Keratinocyte (primary cell): ENCODE measurements at places on chromosomes 1 and 21. TPM values are rescaled to one million over a fixed set of nuclear protein-coding genes. Genes with fewer than 3 reads are reported as not detected.

DNA sequence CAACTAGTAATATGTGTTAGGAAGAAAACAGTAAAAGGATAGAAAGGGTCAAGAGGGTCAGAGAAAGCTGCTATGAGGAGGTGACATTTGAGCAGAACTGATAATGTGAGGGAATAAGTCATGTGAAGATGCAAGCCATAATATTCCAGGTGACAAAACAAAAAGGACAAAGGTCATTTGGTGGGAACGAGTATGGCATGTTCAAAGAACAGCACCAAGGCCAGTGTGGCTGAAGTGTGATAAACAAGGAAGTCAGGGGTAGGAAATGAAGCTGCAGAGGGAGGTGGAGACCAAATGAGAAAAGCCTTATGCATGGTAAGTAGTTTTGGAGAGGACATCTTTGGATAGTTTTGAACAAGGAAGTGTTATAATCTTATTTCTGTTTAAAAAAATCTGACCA is 46.7 kb downstream of the LPGAT1 start:
- DNase-seq = no peak

PLEKHA6 gene
- 1.5 to 3.4 TPM (median 1.6 TPM) in 3 replicates for polyA plus RNA-seq

PPM1J gene
- polyA plus RNA-seq = 7.7 to 14.2 TPM (median 7.7 TPM) in 3 replicates

FNDC5 gene
- not detected in 3 replicates for polyA plus RNA-seq

- DNase-seq = no peak
These were observed 84.6 kb upstream of the B3GALT2 start for GRCh38 chr1:193270996-193271395.

DNA sequence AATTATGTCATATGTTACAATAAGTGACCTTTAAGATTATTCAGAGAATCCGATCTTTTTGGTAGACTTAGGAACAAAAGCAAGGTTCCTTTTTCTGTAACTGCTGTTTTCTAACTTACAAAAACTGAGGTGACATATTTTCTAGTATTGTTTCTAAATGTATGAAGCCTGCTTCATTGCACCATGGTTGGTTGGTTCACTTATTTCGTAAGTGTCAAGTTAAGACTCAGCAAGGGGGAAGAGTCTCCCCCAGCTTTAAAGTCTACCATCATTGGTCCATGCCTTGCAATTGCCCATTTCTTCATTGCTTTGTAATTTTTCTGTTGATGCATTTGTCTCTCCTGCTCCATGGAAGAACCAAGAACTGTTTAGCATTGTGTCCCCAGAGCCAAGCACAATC is 136.9 kb downstream of the DISC1 start:
- no peak for DNase-seq

GRCh38 chr1:41622859-41623732 is 138.6 kb upstream of the EDN2 start:
- DNase-seq = no peak

- no peak for DNase-seq
These were observed 46.8 kb upstream of the ZC3H11B start for GRCh38 chr1:219659684-219660083.

DNA sequence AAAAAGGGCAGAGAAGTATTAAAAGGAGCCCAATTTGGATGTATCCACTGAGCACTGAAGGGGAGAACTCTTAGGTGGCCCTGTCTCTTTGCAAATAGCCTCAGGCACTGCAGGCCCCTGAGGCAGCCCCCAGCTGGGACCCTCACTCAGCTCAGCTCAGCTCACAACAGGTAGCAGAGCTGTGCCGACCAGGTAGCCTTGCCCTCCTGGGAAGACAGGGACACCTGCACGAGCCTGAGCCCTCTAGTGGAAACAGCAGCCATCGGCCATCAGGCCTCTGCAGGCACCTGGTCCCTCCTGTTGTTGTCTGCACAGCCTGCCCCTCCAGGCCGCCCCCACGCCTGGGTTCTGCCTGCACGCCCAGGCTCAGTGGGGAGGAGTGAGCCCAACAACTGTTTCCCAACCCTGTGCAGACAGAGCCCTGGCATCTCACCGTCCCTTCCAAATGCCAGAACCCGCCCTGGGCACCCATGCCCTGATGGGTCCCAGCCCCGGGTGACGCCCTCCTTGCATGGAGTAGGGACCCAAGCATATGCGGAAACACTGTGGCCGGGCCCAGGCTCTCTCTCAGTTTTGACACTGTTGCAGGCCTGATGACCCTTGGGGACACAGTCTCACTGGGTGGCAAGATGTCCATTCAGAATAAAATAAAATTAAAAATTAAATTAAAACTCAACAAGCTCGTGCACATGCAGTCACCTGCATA is 60.0 kb upstream of the AJAP1 start:
- DNase-seq = no peak

DNA sequence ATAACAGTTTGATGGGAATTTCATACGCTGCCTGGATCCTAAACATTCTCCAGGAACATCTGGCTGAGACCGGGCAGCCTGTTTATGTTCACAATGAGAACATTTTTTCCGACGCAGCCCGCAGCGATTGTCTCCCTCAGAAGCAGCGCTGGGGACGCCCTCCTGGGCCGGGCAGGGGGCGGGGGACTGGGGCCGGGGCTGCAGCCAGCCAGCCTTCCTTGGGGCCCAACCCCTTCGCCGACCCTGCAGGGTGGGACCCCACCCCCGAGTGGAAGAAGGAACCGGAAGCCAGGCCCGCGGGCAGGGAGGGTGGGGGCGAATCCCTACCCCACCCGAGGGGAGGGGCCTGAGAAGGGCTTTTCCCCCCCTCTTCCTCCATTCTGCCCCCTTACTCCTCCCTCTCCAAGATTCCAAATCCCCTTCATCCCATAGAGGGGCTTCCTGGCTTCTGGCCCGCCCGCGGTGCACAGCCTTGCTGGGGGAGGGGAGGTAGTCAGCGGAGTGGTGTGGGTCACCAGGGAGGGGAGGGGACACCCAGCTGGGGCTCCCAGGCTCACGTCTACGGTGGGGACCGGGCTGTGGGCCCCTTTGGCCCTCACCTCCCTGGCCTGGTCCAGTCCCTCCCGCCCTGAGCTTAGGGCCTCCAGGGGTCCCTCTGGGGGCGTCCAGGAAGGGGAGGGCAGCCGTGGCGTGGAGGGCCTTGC is 60.6 kb downstream of the WNT9A start:
- DNase-seq = no peak

DNA sequence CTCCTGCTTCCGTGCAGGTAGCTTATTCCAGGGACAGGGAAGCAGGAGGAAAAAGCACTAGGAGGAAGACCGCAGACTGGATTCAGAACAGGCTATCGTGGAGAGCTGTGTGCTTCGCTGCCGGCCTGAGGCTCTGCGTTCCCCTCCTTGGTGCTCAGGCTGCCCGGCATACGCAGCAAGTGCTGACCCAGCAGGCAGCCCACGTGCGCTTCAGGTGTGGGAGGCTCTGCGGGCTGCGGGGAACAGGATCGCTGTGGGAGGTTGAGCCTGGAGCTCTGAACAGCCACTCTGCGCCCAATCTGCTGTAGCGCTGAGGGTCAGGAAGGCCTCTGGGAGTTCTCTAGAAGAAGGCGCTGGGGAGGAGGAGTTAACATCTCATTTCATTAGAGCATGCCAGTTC is 27.9 kb downstream of the DOP1B start:
- no peak for DNase-seq

DNA sequence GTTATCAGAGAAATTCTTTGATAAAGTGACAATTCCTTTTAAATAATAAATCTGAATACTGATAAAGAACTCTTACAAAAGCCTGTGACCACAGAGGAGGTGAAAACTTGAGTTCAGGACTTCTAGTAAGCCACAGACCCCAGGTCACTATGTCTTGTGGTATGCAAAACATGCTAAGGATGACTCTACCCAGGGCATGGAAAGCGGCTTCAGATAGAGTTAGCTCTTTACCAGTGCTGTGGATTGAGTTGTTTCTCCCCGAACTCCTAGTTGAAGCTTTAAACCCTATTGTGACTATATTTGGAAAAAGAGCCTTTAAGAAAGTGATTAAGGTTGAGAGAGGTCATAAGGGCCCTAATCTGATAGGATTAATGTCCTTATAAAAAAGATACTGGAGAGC is 42.3 kb downstream of the HLX start:
- no peak for DNase-seq

FYB2 gene
- not detected in 3 replicates for polyA plus RNA-seq

GRCh38 chr21:31558189-31558961 is 101.1 kb upstream of the SOD1 start:
- no peak for DNase-seq

DNA sequence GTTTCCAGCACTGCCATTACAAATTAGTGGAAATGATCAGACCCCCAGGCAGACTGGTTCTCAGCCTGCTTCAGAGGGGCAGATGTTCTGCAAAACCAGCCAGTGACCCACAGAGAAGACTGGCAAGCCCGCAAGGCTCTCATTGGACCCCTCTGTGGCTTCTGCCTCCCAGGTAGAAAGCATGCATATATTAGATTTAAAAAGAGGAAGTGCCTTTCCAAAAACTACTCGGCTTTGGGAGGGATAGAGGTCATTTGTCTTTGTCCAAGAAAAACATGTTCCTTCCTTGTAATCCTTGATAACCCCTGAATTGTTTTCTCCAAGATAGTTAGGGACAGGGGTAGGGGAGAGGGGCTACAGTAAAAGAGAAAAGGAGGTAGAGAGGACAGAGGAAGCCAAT is 11.8 kb downstream of the HIVEP3 start:
- no peak for DNase-seq

HES5 gene
- polyA plus RNA-seq = 0.33 to 0.44 TPM (median 0.37 TPM) in 3 replicates

GRCh38 chr1:167083871-167084270 is 6.3 kb downstream of the GPA33 start:
- no peak for DNase-seq

DNA sequence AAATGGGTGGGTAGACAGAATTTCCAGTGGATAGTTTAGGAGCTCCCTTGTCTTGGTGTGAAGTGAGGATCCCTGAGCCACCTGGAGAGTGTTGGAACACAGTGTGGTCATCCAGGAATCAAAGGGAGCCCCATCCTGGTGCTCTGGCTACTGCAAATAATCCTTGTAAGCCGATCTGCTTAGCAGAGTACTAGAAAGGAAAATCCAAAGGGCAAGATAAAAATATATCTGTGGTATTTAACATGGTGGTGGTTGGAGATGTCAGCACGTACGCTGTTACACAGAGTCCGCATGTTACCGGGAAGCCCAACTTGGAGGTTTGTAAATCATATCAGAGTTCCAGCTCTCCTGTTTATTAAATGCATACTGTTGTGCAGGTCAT is 39.0 kb downstream of the VANGL1 start:
- DNase-seq = no peak

NAV1 gene
- polyA plus RNA-seq = 8.1 to 32.7 TPM (median 13.2 TPM) in 3 replicates

MAN1C1 gene
- polyA plus RNA-seq = 0.07 to 0.27 TPM in 2 of 3 replicates, not detected in the other

DNA sequence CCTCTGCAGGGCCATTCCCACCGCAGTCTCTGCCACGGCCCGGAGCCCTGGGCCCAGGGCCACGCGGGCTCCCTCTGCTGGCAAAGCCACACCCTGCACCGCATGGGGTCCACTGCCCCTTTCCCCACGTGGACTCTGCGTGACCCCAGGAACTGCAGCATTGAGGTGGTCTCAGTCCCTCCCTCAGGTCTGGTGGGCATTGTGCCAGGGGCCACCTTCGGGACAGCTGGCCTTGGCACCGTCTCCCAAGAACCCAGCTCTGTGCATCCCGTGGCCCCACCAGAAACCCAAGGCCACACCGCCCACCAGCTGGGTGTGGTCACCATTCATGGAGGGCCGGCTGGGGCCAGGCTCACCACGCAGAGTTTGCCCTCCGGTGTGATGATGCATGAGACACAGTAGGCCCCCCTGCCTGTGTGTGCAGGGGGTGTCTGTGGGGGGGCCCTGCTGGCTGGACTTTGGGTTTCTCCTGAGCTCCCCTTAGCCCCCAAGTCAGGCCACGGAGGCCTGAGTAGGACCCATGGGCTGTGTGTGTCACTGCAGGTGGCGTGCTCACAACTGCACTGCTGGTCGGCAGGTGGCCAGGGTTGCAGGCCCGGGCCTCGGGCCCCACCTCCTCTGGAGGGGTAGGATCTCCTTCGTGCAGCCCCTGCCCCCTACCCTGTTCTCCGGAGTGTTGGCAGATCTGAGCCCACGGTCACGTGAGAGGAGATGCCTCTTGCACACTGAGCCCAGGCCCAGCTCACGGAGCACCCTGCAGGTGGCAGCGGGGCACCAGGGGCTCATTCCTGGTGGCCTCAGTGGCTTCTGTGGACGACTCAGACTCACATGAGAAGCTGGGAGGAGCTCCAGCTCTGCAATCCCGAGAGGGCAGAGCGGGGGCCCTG is 5.8 kb downstream of the VWA1 start:
- no peak for DNase-seq

GRCh38 chr1:17594690-17595601 is 55.4 kb downstream of the ARHGEF10L start:
- no peak for DNase-seq

DNA sequence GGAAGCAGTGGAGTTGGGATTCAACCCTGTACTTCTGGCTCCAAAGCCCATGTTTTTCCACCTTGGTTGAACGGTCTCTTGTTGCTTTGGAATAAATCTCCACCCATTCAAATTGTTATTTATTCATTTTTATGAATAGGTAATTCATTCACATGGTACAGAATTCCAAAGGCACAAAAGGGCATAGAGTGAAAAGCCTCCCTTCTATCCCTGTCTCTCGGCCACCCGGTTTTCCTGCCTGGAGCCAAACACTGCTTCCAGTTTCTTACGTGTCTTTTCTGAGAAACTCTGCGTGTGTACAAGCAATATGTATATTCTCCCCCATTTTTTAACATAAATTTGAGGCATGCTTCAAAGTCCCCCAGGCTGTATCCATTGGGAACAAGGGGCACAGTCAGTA is 3.9 kb downstream of the EXTL1 start:
- no peak for DNase-seq

DNA sequence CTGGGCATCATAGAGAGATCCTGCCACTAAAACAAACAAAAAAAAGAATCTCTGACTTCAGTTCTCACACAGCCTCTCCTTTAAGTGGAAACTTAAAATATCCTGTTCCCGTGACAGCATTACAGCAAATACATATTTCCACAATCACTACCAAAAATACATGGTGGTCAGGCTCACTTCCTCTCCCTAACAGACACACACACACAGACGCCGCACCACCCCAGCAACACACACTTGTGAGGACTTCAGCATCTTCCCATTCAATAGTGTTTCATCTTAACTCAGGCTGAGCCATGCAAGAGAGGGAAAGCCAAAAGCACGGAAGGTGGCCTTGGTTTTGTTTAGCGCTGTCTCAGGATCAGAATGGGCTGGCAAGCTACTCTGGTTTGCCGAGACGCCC is 21.9 kb downstream of the KIAA1614 start:
- DNase-seq = no peak

- DNase-seq = no peak
These were observed 131.6 kb downstream of the TGFBR3 start for GRCh38 chr1:91754348-91754747.

MCM3AP gene
- polyA plus RNA-seq = 27.9 to 42.3 TPM (median 34.3 TPM) in 3 replicates
